Left ventricle myocardium inferior (tissue), 1 donor: ENCODE measurements at places on chromosomes 2 and 18. TPM values are rescaled to one million over a fixed set of nuclear protein-coding genes. Genes with fewer than 3 reads are reported as not detected.

GRCh38 chr2:204018717-204019116 is 82.2 kb downstream of the ICOS start:
- H3K27me3 ChIP-seq, result peaks cover 8% of the 10 kb centered on the region
- no peak overlapping the region for H3K27ac ChIP-seq
- H3K4me3 ChIP-seq, result no peak overlapping the region
- no peak for DNase-seq
- no peaks in the 10 kb centered on the region for H3K36me3 ChIP-seq
- H3K4me1 ChIP-seq, result no peaks in the 10 kb centered on the region

DNA sequence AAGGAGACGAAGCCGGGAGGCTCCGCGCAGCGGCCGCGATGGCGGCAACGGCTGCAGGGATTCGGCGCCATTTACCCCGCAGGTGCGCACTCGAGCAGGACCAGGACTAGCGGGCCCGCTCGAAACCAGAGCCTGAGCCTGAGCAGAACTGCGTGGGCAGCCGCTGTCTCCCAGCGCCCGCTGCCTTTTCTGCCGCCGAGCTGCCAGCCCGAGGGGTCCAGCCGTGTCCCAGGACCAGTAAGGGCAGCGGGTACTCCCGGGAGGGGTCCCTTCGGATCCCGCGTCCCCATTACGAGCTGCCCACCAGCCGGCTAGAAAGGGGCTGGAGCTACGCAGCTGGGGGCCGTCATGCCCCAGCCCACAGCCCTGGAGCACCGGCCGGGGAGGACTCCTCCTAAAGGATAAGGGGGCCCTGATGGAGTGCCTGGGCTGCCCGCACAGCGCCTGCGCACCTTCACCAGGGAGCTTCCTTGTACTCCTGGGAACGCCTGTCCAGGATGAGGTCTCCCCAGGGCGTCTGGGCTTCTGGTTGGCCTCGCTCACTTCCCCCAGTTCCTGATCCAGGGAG is 9.9 kb downstream of the ALPP start:
- no peak for DNase-seq
- peaks cover 24% of the 10 kb centered on the region for H3K4me1 ChIP-seq
- peaks cover 96% of the 10 kb centered on the region for H3K27me3 ChIP-seq
- H3K27ac ChIP-seq, result no peak overlapping the region
- H3K4me3 ChIP-seq, result peak overlapping the region; percentile 21
- no peaks in the 10 kb centered on the region for H3K36me3 ChIP-seq

GRCh38 chr2:226272435-226272834 is 527.2 kb downstream of the IRS1 start:
- DNase-seq, result no peak
- no peaks in the 10 kb centered on the region for H3K4me1 ChIP-seq
- no peak overlapping the region for H3K27ac ChIP-seq
- H3K36me3 ChIP-seq, result no peaks in the 10 kb centered on the region

- DNase-seq, result no peak
- H3K27me3 ChIP-seq, result peaks cover 13% of the 10 kb centered on the region
- no peak overlapping the region for H3K4me3 ChIP-seq
- no peaks in the 10 kb centered on the region for H3K36me3 ChIP-seq
These were observed 48.3 kb downstream of the CABLES1 start for GRCh38 chr18:23183411-23184150.

DNA sequence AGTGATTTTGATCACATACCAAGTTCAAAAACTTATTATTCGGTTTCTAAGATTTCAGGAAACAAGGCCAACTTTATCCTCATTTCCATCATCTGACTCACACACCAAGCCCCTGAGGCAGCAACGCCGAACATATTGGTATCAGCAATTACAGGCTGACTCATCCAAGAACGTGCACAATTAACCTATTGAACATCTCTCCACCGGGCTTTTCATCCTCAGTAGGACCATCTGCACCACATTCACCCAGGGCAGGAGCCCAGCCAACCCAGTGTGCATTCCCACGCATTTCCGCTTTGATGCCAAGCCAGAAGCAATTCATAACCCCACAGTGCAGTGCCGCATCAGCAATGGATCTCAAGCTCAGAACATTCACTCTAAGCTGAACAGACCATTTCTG is 52.9 kb downstream of the SCG2 start:
- no peak overlapping the region for H3K4me3 ChIP-seq
- no peak overlapping the region for H3K27ac ChIP-seq
- DNase-seq, result no peak
- no peaks in the 10 kb centered on the region for H3K27me3 ChIP-seq
- H3K4me1 ChIP-seq, result no peaks in the 10 kb centered on the region

DNA sequence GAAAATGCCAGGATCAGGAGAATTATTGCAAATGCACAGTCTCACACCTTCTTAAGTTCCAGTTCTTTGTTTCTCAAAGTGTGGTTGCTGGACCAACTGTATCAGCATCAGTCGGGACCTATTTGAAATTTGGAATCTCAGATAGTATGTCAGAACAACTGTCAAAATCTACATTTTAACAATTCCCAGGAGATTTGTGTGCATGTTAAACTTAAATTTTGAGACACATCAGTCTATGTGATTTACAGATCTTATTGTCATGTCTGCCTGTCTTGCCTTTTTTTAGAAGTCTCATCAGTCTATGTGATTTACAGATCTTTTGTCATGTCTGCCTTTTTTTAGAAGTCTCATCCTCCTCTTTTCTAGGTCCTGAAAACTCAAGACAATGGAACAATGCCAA is 243.6 kb upstream of the MEIS1 start:
- no peaks in the 10 kb centered on the region for H3K36me3 ChIP-seq
- no peak for DNase-seq
- H3K27me3 ChIP-seq, result no peaks in the 10 kb centered on the region

DNA sequence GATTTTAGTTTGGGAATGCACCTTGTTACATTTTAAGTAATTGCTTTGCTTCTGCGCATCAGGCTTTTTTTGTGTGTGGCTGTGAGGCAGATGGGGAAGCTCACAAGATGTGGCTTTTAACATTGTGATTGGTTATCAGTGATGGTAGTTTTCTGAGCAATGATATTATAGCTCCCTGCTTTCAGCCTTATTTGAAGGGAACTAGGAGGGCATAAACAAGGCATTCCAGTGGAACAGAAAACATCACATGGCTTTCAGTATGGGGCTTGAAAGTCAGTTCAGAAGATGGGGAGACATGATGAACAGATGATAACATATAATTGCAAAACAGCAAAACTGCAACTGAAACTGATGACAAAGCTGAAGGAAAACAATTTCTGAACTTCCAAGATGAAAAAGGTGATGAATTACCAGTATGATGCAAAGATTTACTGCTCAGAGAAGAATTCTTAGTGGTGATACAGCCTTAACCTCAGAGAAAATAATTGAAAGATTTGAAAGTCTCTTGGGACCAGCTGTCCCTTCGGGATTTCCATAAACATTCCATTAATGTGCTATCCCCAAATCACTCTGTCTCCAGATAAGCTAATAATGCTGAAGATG is 439.7 kb downstream of the RND3 start:
- no peak for DNase-seq
- H3K4me3 ChIP-seq, result no peak overlapping the region
- H3K4me1 ChIP-seq, result peaks cover 2% of the 10 kb centered on the region

- H3K4me1 ChIP-seq, result peaks cover 52% of the 10 kb centered on the region
- H3K27me3 ChIP-seq, result no peaks in the 10 kb centered on the region
- H3K27ac ChIP-seq, result peak overlapping the region; percentile 96
- no peak for DNase-seq
These were observed 28.9 kb downstream of the TOGARAM2 start for GRCh38 chr2:29009711-29010677.

DNA sequence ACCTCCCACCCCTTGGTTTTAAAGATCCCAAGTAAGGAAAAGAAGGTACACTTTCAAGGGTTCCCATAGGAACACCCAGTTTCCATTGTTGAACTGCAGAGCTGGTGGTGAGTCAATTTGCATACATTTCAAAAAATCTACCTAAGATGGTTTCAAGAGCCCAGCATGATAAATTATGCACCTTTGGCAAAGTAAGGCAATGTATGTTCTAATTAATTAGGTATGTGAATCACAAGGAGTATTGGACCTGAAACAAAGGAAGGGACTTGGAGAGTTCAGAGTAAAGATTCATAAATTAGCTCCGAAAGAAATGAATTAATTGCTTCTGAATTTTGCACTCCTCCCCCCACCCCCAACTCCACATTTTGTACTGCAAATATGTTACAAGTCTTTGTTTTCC is 459.7 kb downstream of the LRATD1 start:
- no peaks in the 10 kb centered on the region for H3K4me1 ChIP-seq
- H3K36me3 ChIP-seq, result no peaks in the 10 kb centered on the region
- no peaks in the 10 kb centered on the region for H3K27me3 ChIP-seq
- H3K27ac ChIP-seq, result no peak overlapping the region
- H3K4me3 ChIP-seq, result no peak overlapping the region

NMUR1 gene
- total RNA-seq, result 0.41 TPM

LYG1 gene
- total RNA-seq, result 0.58 TPM

KCNG2 gene
- total RNA-seq, result not detected

EPC2 gene
- 22.0 TPM for total RNA-seq

IL1B gene
- total RNA-seq, result 0.27 TPM

STK17B gene
- 4.9 TPM for total RNA-seq

DLGAP1 gene
- total RNA-seq, result 0.05 TPM

GKN1 gene
- not detected for total RNA-seq
